Psoas muscle (tissue), 8 donors: ENCODE measurements at places on chromosomes 7 and 10. TPM values are rescaled to one million over a fixed set of nuclear protein-coding genes. Genes with fewer than 3 reads are reported as not detected.

Gene TMEM139
- not detected for total RNA-seq

Gene SAP25
- 0.59 TPM for total RNA-seq

Gene GATA3
- 0.64 TPM for total RNA-seq

Gene HMX3
- total RNA-seq: not detected

Gene MPP7
- 12.1 TPM for total RNA-seq

Gene DIP2C
- 32.0 TPM for total RNA-seq

Gene GJD4
- not detected for total RNA-seq

GRCh38 chr10:124086787-124087671 lies 6.4 kb downstream of the CHST15 start:
- no peak for DNase-seq

- DNase-seq: no peak
These were observed 1059.8 kb downstream of the LRMDA start for GRCh38 chr10:76491216-76491615.

GRCh38 chr7:107332488-107333269 lies 137.2 kb upstream of the GPR22 start:
- no peak for DNase-seq

GRCh38 chr10:99375426-99375825 lies 46.3 kb downstream of the CNNM1 start:
- no peak for DNase-seq

DNA sequence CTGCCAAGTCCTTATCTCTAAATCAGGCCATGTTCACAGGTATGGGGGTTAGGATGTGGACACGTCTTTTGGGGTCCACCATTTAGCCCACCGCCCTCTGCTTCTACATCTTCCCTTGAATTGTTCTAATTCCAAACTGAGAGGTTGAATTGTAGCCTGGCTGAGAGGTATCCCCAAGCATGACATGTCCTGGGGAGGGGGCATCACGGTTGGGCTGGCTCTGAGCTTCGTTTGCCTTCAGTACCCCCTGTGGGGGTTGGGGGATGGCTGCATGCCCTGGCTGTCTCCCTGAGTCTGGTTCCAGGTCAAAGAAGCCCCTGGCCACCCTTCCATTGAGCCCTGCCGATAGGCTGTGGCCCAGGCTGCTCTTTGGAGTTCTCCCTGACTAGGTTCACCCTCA lies 204.6 kb downstream of the GLRX3 start:
- DNase-seq: no peak

DNA sequence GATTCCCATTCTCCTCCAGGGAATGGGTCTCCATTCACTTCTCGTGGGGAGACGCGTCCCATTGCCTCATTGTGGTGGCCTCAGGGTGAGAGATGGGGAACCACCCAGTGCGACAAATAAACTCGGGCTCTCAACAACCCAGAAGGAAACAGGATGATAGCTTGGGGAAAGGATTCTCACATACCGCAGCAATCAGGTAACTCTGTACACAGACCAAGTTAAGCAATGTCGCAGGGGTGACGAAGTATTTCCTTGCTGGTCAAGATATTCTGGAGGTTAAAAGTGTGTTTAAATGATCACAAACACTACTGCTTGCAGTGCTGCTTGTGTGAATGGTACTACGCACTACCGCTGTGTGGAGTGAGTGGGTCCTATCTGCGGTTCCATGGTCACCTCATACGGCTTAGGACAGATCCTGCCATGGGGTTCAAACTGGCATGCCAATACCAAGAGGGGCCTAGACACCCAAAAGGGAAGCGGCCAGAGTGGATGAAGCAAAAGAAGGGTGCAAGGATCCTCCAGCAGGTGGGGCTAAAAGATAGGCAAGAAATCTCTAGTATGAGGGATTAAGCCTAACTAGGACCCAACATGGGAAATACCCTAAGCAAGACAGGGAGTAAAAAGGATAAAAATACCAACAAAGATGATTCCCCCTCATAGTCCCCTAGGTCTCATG lies 143.8 kb upstream of the TMEM106B start:
- no peak for DNase-seq

DNA sequence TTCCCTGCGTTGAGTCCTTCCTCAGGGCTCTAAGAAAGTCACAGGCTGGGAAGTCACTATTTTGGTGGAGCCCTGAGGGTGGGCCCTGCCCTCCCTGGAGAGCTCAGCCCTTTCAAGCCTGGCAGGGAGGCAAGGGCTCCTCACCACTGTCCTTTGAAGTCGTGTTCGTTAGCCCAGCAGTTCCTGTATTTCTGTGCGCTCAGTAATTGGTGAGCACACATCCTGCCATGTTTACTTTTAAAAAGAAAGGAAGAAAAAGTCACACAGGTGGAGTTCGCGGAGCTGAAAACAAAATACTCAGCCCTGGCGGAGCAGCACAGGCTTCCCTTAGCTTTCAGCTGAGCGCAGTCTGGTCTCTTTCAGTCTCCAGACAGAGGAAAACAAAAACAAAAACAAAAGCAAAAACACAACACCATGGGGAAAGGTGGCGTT lies 37.1 kb downstream of the PRKCQ start:
- no peak for DNase-seq

GRCh38 chr10:14593806-14594205 lies 180.9 kb downstream of the FAM107B start:
- DNase-seq: no peak
